ENCODE measurements at places on chromosomes 12 and 14.

- DNase-seq, result no peak
These were observed 188.7 kb upstream of the IGF1 start for GRCh38 chr12:102669056-102669455.

- DNase-seq, result peak; percentile 72
These were observed 1.1 kb downstream of the KMT2D start for GRCh38 chr12:49059299-49060171.

DNA sequence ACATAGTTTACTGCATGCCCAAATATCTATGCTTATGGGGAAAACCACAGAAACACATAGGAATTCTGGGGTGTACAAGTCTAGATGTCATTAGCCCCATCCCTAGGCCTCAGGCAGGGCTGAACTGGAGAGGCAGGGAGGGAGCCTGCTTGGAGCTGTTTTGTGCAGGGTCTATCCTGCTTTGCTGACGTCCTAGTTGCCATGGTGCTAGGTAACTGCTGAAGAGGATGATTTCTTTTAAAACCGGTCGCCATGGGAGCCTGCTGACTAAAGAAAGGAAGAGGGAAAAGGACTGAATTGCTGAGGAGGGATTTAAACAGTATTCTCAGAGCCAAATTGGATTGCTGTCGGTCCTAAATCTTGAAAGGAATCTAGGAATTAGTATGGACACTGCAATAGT lies 10.7 kb downstream of the GPR19 start:
- DNase-seq, result no peak

DNA sequence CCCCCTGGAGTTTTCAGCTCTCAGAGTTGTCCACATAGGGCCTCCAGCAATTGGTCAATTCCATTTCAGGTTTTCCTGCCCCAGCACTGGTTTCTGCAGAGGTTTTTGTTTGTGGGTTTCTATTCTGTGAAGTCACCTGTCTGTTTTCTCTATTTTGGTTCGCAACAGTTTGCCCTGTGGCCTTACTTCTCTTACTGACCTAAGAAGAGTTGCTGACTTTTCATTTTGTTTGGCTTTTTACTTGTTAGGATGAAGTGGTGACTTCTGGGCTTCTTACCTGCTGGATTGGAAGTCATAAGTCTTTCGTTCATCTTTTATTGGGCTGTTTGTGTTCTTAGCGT lies 196.4 kb upstream of the PARP11 start:
- DNase-seq, result no peak

GRCh38 chr12:56517854-56518253 lies 3.8 kb upstream of the RBMS2 start:
- DNase-seq, result no peak

- DNase-seq, result no peak
These were observed 10.6 kb upstream of the PYGL start for GRCh38 chr14:50954811-50955372.

- no peak for DNase-seq
These were observed 28.3 kb upstream of the HIGD1C start for GRCh38 chr12:50924131-50924438.

- no peak for DNase-seq
These were observed 19.3 kb downstream of the SLC25A3 start for GRCh38 chr12:98612696-98613334.

DNA sequence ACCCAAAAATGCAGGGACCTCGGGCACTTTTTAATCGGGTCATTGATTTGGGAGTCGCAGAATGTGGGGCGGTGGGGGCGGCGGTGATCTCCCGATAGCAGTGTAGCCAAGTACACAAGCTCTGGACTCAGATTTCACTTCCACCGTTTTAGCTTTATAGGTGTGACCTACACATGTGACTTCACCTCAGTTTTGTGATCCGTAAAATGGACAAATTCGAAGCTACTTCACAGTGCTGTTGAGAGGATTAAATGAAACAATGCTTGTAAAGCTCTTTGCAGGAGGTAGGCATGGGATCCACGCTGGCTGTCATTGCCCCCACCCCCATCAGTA lies 478 bp downstream of the RITA1 start:
- no peak for DNase-seq

DNA sequence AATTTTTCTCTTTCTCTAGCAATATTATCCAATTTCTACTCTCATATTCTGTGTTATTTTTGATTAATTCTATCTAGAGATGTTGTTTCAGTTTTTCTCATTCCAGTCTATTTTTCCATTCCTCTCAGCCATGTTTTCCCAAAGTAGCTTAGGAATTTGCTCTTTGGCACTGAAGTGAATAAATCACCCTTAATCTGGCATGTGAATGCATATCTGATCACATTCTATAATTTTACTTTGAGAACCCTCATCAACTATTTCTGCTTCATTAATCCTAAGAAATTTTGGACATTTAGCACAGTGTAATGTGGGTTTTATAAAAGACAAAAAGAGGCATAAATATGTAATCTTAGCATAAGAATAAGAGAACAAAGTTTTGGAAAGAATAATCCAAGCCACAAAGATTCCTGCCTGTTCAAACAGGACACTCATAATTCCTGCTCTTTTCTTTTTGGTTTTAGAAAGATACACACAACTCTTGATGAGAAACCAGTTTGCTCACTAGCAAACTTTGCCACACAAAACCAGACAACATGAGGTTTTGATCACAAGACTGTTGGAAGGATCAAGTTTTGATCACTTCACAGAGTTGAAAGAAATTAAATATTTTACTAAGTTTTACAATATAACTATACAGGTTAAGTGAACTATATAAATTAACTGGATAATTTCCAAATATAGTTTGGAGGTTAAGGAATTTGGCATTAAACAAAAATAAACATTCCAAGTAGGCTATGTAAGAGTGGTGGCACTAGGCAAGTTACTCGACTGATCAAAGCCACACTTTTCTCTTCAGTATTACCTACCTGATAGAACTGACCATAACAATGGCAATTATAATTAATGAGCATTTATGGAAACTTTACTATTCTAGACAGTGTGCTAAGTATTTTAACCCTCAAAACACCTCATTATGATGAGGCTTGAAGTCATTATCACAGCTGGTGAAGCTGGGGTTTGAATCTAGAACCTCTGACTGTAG lies 226.6 kb upstream of the TMTC1 start:
- no peak for DNase-seq

DNA sequence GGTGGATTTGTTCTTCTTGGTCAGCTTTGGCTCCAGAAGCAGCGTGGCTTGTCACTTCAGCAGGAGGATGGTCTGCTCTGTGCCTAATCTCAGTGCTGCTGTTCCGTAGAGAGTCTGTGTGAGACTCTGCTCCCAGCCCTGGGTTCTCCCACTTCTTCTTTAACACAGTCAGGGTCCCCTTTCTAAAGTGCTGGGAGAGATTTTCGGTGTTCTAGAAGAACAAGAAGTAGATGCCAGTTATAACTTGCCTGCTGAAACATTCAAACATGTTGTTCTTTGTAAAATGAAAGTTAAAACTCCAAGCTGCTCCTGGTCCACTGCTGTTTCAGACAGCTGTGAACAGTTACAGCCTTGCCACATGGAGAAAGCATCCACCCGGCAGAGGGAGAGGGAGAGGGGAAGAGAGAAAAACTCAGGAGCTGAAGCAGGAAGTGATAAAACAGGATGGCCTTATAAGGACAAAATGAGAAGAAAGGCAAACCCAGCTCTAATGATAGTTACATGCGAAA lies 55.2 kb upstream of the CERS5 start:
- DNase-seq, result no peak

DNA sequence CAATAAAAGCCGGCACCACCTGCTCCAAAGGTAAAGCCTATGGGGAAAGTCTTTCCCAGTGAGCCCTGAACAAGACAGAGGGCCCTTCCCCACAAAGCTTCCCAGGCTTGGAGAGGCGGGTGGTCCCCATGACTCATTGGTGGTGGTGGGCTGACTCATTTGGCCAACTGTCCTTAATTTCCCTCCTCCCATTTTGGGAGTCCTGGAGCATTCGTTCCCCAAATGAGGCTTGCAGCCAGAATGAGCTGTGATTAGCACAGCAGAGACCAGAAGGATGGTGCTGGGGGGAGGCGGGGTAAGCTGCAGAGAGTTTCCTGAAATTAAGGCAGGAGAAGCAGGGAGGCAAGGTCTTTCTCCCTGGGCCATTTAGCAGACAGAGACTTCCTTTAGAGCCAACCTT lies 241.7 kb downstream of the DPF3 start:
- no peak for DNase-seq

- no peak for DNase-seq
These were observed 12.6 kb downstream of the CFL2 start for GRCh38 chr14:34701808-34702207.

DNA sequence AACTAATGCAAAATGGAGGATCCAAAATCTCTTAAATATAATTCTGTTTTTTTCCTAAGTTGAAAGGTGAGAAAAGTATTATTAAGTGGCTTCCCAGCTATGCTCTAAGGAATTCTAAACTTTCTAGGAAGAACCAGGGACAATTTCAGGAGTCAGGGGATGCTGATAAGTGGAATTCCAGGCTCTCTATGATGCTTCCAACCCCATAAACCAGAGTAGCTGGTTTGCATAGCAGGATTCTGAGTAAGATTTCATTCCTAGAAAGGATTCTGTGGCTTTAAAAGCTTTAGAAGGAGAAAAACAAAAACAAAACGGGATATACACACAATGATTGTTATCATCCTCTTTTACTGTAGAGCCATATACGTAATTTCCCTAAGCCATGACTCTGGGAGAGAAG lies 93.9 kb downstream of the SLC16A7 start:
- DNase-seq, result no peak

GRCh38 chr14:86243158-86243557 lies 713.2 kb downstream of the FLRT2 start:
- DNase-seq, result no peak

DNA sequence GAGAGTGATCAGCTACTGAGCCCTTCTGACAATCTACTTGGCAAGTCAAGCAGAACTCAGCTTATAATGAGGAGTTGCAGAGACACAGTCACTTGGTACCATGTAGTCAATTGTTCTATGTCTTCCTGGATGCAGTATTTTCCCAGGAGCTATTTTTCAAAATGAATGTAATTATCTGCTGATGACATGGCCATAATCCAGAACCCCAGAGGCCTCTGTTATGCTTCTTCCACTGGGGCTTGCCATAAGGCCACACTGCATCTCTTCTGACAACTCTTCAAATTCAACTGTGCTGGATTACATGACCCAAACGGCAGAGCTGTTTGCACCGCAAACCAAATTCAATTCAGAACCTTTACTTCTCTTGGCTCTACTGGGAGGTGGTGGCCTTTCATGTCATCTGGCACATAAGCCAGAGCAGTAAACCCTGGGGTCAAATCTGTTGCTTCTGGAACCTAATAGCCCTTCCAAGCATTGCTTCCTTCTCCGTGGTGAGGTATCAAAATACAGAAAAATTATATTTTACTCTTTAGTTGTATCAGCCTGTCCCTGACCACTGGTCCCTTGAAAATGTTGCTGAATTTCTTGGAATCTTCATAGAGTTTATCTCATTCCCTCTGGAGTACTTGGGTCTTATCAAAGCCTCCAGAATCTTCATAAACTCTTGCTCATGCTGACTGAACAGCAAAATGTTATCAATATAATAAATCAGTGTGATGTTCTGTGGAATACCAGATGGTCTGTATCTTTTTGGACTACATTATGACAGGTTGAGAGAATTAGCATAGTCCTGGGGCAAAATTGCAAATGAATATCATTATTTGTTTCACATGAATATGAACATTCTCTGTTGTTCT lies 79.4 kb upstream of the DCN start:
- no peak for DNase-seq

- no peak for DNase-seq
These were observed 496.5 kb downstream of the VRK1 start for GRCh38 chr14:97293659-97294058.

DNA sequence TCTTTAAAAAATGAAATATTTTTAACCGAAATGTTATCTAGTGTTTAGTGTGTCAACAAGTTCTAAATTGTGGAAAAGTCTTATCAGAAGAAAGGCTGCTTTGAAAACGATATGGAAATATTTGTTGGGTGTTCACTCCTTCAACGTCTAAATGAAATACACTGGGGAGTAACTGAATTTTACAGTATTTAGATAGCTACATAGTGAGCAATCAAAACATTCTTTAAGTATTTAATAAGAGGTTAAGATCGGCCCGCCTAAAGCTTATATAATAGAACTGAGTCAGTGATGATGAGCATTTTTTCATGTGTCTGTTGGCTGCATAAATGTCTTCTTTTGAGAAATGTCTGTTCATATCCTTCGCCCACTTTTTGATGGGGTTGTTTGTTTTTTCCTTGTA lies 228.3 kb downstream of the RAD51B start:
- no peak for DNase-seq

GRCh38 chr12:108823804-108824203 lies 33.6 kb downstream of the SSH1 start:
- DNase-seq, result no peak

- no peak for DNase-seq
These were observed 1149.0 kb upstream of the USP15 start for GRCh38 chr12:61111218-61111617.

- no peak for DNase-seq
These were observed 17.4 kb upstream of the CLMN start for GRCh38 chr14:95337041-95337595.

- no peak for DNase-seq
These were observed 54.6 kb downstream of the TTC8 start for GRCh38 chr14:88879022-88879421.

DNA sequence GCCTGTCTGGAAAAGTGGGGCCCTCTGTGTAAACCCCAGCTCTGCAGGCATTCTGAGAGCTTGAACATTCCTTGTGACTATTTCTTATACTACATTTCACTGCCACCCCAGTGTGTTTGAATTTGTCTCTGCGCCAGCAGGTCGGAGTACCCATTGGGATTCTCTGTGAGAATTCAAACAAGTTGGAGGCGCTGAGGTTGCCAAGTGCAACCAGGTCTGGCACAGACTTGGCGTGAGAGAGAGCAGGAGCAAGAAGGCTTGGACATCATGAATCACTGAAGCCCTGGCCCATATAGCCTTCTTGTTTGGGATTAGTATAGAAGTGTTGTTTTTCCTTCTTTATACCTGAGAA lies 33.0 kb upstream of the ATP2A2 start:
- DNase-seq, result peak; percentile 72

GRCh38 chr12:54384591-54385041 lies at the start of gene ZNF385A:
Gene ZNF385A (minus strand): TSS chr12:54384733. CDS start chr12:54384514, 219 bp downstream.
- DNase-seq, result no peak

DNA sequence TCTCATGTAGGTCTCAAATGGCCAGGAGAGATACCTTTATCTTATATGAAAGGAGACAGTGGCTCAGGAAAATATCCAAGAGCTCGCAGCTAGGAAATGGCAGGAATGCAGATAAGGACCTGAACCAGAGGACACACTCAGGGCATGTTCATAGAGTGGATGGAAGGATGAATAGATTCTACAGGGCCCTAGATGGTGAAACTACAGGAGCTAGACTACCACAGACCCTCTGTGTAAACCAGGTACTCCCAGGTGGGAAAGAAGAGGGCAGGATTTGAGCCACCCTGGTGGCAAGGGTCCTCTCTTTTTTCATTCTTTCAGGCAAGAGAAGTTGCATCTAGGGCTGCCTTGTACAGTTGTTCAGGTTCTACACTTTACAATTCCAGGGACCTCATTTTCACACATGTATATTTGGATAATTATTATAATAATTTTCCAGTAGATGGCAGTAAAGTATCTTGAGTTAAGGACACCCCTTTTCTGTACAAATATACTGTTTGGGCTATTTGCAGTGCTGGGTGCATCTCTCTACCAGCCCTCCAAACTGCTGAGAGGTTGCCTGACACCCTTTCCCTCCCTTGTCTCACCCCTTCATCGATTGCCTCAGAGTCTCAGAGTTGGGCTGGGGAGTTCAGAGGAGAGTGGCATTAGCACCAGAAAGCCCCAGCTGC lies 10.5 kb upstream of the ZDHHC22 start:
- no peak for DNase-seq

Measured in right lobe of liver (tissue), 6 donors.